CD4-positive, alpha-beta T cell treated with Interferon gamma for 1 hour (primary cell): ENCODE measurements at places on chromosomes 5 and 9.

GRCh38 chr5:133521801-133522200 is 90.5 kb downstream of the FSTL4 start:
- DNase-seq, result no peak

DNA sequence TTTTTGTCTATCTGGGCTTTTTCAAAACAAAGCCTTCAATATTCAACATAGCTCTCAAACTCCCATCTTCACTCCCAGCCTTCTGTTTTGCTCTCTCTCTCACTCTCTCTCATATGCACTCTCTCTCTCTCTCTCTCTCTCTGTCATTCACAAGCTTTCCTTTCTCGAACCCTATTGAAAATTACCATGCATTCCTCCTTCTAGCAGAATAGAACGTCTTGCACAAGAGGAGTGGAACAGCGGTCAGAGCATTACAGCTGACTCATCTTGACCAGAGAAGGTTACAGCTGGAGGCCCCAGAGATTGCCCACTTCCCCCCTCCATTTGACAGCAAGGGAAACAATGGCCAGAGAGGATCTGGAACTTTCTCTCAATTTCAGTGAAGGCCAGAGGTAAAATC is 51.0 kb upstream of the LIFR start:
- no peak for DNase-seq

- DNase-seq, result no peak
Measured at GRCh38 chr9:135694414-135694813, 4.9 kb downstream of the SOHLH1 start.

DNA sequence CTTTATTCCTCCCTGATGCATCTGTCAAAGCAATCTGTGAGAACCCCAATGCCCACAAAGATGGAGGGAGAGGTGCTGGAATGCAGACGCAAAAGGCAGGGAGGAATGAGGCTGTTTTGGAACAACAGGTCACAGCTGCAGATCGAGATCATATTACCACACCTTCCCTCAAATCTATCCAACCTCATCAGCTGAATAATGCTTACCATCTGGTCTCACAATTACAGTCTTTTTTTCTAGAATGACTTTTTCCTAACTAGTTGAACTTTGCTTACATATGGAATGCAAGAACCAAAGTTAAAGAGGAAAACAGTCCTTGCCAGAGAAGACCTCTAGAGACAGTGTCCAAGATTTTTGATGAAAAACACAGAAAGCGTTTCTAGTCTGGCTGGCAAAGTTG is 158.1 kb downstream of the LPAR1 start:
- DNase-seq, result no peak

DNA sequence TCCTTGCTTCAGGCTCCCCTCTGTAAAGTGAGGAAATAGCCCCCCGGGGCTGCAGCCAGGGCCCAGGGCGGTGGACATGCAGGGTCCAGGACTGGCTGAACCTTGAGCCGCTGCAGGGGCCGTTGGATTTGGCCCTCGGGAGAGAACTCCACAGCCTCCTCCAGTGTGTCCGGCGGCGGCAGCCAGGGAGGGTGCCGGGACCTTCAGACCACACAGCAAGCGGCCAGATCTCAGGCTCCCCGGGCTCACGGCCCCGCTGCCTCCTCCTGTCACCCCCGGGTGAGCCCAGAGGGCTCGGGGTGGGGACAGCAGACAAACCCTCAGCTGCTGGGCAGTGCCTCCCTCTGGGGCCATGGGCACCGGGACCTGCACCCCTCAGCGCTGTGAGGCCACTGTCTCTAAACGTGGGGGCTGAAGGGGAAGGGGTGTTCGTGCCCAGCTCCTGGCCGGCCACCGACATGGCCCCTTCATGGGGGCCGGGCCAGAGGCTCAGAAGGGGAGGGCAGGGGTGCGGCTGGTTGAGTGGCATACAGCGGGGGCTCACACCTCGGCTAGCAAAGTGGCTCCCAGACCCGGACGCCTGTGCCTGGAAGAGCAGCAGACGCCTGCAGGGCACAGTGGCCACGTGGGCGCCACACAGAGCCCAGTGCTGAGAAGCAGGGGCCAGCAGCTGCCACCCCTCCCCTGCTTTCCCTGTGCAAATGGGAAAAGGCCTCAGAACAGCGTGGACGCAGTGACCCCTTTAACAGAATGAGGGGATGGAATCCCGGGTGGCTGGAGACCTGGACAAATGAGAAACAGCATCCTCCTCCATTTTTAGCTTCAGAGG is 19.7 kb downstream of the SLC9A3 start:
- DNase-seq, result no peak

GRCh38 chr5:1088726-1089125 is 23.1 kb downstream of the SLC12A7 start:
- DNase-seq, result no peak

DNA sequence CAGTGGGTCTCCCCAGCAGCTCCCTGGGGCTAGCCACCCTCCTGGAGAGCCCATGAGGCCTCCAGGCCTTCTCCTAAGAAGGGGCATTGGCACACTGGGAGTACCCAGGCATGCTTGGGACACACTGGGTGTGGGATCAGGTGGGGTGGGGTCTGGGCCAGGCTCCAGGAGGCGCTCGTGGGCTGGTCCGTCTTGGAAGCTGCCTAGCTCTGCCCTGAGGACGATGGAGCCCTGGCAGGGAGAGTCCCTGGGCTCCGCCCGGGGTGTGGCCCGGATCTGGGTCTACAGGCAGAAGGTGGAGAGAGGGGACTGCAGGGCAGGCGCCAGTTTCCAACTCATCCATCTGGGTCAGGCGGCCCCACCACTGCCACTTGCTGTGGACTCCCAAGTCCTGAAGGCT is 2.4 kb downstream of the PRRX2 start:
- no peak for DNase-seq

DNA sequence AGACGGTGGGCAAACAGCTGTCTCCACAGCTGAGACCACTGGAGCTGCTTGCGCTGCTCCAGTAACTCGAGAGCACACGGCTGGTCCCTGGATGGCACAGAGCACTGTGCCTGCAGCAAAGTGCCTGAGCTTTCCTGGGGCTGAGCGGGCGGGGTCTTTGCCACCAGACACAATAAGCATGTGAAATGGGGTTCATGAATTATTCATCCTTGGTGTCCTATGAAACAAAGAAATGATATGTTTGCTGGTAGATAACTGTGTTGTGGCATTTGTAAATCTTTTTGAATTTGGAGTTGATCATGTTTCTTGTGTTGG is 151.7 kb upstream of the MPDZ start:
- no peak for DNase-seq

DNA sequence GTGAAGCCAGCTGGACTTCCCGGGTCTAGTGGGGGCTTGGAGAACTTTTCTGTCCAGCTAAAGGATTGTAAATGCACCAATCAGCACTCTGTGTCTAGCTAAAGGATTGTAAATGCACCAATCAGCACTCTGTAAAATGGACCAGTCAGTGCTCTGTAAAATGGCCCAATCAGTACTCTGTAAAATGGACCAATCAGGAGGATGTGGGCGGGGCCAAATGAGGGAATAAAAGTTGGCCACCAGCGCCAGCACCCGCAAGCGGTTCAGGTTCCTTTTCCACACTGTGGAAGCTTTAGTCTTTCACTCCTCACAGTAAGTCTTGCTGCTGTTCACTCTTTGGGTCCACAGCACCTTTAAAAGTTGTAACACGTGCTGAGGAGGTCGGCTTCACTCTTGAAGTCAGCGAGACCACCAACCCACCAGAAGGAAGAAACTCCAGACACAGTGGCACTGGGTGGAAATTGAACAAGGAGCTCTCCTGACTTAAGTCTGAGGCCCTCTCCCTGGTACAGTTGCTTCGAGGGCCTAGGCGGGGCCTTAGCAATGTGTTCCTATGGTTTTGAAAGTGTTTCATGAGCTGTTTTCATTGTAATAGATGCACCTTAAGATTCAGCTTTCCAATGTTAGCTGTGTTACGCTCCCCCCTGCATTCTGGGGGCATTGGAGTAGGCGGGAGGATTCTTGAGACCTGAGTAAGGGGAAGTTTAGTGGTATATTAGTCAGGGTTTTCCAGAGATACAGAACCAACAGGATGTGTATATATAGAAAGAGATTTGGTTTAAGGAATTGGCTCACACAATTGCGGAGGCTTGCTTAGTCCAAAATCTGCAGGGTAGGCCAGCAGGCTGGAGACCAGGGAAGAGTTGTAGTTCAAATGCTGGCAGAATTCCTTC is 21.5 kb upstream of the MYO10 start:
- DNase-seq, result no peak

DNA sequence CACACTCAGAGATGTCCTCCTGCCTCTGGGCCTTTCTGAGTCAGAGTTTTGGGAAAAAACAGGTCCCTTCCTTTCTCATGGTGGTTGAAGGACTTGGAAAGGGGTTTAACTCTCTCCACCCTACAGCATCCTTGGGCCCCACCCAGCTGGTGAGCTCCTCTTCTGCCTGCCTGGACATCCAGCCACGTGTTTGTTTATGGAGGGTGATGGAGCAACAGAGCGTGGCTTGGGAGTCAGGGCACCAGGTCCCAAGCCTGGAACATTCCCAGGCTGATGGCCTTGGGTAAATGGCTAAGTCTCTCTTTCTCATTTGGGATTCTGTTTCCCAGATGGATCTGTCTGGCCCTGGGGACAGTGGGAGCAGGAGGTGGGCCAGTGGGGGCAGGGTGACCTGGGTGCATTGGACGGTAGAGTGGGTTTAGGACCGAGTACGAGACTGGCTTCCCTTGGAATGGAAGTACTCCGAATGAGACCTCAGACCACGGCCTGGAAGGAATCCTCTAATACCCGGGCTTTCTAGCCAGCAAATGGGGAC is 141.1 kb upstream of the IRX2 start:
- no peak for DNase-seq

DNA sequence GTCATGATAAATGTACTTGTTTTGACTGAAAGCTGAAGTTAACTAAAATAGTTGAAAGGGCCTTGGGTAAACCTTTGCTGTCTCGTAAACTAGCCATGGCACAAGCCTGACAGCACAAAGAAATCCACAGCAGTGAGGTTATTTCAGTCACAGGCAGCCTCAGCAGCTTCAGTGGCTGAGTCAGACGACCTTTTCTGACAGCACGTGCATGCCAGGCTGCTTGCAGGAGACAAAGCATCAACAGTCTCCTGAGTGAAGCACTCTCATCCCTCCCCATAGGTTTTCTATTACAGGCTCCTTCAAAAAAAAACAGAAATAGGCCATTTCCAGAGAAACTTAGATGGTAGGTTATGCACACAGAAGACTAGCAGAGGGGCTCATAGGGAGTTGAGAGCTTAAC is 34.6 kb downstream of the OXCT1 start:
- no peak for DNase-seq

- no peak for DNase-seq
Measured at GRCh38 chr9:69637193-69637816, 34.9 kb downstream of the APBA1 start.

DNA sequence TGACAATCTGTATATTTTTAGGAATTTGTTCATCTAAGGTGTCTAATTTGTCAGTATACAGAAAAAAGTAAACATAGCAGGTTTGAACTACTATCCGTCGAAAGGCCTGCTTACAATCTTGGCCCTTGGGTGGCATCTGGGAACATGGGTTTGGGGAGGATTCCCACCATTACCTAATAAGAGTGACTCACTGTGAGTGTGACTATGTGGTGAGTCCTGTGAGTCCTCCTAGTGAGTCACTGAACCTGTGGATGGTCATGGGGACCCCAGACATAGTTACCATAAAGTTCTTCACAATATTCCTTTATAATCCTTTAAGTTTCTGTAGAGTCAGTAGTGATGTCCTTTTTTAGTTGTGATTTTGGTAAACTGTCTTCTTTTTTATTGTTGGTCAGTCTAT is 37.0 kb downstream of the RNF130 start:
- no peak for DNase-seq

DNA sequence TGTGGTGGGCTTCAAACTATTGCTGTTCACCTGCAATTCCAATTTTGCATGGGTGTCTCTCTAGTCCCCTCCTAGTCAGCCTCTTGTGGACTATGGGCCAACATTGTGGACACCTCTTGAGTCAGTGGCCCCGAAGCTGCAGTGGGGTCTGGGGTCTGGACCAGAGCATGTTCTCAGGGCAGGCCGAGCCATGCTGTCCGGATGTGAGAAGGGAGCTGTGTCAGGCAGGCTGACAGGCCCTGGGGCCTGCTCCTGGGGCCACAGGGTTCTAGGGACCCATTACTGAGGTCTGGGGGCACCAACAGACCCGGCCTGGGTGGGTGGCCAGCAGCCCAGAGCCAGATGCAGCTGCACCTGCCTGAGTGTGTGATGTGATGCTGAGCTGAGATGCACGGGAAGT is 16.5 kb upstream of the IRX4 start:
- DNase-seq, result no peak

- peak; percentile 13 for DNase-seq
Measured at GRCh38 chr9:110156902-110157301, 51.1 kb downstream of the C9orf152 start.

DNA sequence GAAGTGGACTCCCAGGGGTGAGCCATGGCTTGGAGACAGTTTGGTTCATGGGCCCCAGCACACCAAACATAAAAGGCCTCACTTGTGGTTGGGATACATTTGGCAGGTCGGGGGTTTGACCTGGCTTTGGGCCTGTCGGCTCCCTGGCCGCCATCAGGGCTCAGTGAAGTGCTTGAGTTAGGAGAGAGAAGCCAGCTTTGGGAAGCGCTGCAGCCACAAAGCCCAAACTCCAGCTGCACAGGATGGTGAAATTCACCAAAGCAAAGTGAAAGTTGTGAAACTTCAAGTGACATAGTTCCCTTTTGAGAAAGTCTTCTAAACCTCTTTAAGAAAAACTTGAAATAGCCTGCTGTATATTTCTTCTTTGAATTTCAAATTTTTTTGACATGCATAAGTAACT is 27.5 kb downstream of the SLC46A2 start:
- no peak for DNase-seq

GRCh38 chr5:23139338-23140171 is 286.4 kb upstream of the CDH12 start:
- no peak for DNase-seq

- no peak for DNase-seq
Measured at GRCh38 chr5:31733371-31733770, 94.4 kb downstream of the PDZD2 start.

GRCh38 chr5:80041527-80041926 is 6.4 kb downstream of the THBS4 start:
- DNase-seq, result no peak

DNA sequence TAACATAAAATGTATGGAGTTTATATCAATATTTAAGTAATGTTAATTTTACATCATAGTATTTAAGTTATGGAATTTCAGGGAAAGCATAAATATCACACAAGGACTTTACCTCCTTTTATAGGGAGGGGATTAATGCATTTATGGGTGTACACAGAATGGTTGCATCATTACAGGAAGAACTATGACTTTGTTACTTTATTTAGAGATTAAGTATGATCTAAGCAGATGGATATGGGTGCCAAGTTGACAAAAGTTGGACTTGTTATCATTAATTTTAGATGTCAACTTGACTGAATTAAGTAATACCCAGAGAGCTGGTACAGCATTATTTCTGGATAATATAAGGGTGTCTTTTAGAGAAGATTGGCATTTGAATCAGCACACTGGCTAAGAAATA is 160.5 kb upstream of the CDH10 start:
- DNase-seq, result no peak

DNA sequence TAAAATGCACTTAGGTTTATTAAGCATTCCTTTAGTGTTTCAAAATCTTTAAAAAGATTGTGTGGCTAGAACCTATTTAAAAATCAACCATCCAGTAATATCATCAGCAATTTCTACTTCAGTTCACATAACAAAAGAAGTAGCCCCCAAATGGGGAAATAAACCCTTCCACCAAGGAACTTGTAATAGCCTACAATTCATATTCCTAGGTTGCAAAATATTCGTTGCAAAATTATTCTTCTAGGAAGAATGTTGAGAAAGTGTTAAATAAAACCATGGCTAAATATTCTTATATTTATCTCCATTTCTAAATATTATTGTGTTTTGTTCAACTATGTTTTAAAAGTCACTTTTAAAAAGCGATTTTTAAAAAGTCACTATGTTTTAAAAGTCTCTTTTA is 177.9 kb upstream of the PRLR start:
- DNase-seq, result no peak

GRCh38 chr5:61831736-61832135 is 474.3 kb upstream of the KIF2A start:
- DNase-seq, result no peak
